ENCODE measurements at places on chromosomes 11 and 22.

DNA sequence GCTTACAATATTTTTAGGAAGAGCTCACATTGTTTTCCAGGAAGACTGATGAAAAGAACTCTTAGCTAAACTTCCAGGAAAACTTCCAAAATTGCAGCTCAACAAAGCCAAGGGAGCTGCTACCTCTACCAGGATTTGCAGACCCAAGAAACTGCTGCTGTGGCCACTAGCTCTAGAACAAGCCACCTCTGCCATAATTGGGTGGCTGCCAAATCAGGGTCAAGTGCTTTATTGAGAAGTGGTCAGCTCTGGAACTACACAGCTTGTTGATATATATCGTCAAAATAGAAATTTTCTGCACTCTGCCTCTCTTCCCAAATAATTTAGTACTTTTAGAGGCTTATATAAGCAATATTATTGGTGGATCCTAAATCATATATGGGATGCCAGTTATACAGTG is 371.8 kb upstream of the CHORDC1 start:
- ATAC-seq = no peak

- no peak for ATAC-seq
Observed at GRCh38 chr11:11659567-11660362, 38.0 kb upstream of the GALNT18 start.

GRCh38 chr11:114386131-114386530 is 14.2 kb downstream of the C11orf71 start:
- ATAC-seq = no peak

DNA sequence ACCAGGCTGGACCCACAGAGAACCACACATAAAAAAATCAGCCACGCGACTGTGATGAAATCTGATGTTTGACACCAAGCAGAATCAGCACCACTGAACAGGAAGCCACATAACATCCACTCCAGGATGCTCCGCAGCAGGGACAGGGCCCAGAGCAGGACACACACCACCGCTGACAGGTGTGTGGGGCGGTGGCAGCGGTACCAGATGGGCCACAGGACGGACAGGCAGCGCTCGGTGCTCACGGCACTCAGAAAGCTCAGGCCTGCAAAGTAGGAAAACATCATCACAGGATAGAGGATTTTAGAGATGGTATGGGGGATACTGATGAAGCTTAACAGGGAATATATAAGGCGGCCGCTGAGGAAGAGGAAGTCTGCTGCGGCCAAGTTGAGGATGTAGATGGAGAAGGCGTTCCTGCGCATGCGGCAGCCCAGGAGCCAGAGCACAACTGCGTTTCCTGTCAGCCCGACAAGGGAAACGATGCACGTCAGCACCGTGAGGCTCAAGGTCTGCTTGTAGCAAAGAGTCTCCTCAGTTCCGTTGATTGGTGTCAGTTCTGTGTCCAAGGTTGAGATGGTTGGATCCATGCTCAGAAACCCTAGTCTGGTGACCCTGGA is 4.9 kb downstream of the MRGPRX1 start:
- ATAC-seq = no peak

DNA sequence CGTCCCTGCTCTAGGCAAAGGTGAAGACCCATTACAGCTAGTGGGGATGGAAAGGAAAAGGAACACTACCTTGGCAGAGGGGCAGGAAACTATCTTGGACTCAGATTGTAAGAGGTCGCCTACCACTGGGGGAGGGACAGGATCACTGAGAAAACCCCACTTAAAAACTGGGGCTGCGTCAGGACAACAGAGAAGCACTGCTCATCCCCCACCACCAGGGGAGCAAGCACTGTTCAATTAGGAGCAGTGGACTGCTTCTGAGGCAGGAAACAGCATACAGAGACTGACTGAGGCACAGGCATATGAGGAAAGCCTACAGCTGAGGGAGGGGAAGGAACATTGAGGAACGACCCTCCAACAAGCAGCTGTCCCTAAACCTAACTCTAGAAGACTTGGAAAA is 20.8 kb upstream of the DLAT start:
- ATAC-seq = peak; percentile 62

DNA sequence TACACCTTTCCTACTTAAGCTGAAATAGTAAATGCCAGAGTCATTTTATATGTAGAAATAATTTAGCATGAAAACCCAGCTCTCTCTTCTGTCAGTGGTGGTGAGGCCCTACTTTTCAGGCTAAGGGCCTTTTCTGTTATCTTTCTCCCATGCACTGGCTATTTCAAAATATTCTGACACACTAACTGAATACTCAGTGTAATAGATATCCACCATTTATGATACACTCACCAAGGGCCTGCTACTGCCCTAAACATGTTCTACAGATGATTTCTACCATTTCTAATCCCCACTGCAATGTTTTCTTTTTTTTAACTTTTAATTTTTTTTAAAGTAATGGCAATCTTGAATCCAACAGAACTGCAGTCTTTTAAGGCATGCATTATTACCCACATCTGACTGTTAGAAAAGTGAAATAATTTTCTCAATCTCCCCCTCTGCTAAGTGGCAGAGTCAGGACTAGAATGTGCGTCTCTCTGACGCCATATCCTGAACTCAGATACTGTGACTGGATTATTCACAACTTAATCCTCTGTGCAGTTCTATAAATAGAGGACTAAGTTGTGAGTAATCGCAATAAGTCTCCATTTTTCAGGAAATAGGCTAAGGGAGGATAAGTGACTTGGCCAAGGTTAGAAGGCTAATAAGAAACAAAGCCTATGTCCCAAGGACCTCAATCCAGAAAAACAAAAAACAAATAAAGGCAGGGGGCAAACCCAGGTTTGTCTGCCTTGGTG is 44.0 kb downstream of the GRAMD1B start:
- ATAC-seq = no peak

- no peak for ATAC-seq
Observed at GRCh38 chr11:72653649-72654048, 20.6 kb downstream of the PDE2A start.

DNA sequence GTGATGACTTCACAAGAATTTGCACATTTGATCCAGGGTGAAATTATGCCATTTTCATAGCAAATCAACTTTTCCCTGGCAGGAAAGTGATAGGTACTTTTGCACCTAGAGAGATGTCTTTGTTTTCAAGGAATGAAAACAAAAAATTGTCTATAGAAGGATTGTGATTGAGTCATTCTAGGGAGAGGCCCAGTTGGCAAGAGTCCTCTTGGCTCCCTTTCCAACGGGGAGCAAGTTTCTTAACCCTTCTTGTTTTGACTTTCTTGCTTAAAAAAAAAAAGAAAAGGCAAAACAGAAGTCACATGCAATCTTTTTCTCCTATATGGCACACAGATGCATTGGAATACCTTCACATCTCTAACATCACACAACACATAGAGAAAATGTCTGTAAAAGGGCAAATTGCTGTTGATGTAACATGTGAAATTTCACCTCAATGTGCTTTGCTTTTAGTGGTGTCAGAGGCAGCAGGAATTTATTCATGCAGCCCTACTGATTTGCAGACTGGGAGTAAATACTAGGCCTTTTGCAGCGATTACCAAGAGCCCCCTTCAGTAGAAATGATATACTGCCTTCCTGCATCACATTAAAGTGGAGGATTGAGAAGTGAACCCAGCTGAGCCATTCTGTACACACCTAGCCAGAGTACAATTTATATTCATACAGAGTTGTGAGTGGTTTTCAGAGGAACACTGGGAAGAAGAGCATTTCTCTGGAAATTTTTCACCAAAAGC is 290.7 kb upstream of the MPPED2 start:
- no peak for ATAC-seq

- ATAC-seq = no peak
Observed at GRCh38 chr22:25139062-25139461, 60.6 kb upstream of the CRYBB3 start.

GRCh38 chr22:40491990-40492631 is 121.7 kb downstream of the SGSM3 start:
- ATAC-seq = peak; percentile 43

GRCh38 chr11:120511116-120511819 is at the start of gene GRIK4:
GRIK4 (plus strand) TSS chr11:120511748; CDS start chr11:120660319, 148,571 bp downstream.
- ATAC-seq = peak; percentile 88

GRCh38 chr22:45919504-45920286 is 57.3 kb downstream of the WNT7B start:
- ATAC-seq = no peak

DNA sequence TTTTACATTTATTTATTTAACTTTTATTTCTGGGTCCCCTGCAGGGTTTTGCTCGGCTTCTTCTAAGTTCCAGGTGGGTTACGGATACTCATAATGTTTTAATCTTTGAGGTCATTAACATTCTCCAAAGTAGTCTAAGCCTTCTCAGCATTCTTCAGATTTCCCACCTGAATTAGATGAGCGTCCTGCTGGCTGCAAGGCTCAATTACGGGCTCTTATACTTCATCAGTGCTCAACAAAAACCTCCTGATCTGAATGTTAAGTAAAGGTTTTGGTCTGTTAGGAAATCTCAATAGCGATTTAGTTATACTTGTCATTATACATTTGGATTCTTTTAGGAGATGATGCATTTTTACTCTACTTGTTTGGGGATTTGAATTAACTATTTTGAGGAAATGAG is 27.3 kb upstream of the NFRKB start:
- ATAC-seq = no peak

DNA sequence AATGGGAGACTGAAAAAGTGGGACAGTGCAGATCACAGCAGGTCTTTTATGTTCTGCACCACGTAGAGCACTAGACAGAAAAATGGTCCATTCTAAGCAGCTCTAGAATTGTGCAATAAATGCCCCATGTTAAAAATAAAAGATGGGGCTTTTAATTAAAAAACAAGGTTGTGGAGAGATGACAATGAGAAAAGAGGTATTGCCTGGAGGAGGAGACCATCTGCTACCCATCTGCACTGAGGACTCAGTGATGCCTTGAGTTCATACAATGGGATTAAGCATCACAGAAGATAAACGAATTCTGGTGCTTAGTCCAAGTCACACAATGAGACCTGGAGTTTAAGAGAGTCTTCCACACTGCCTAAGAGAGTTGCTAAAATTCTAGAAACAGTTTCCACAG is 73.6 kb downstream of the PAK1 start:
- no peak for ATAC-seq

- no peak for ATAC-seq
Observed at GRCh38 chr11:45145379-45146071, 914 bp upstream of the PRDM11 start.

GRCh38 chr11:131897956-131898355 is 527.5 kb downstream of the NTM start:
- no peak for ATAC-seq

- no peak for ATAC-seq
Observed at GRCh38 chr22:17891481-17892167, 117.4 kb upstream of the BID start.

- no peak for ATAC-seq
Observed at GRCh38 chr11:14577292-14577691, 57.1 kb upstream of the PSMA1 start.

DNA sequence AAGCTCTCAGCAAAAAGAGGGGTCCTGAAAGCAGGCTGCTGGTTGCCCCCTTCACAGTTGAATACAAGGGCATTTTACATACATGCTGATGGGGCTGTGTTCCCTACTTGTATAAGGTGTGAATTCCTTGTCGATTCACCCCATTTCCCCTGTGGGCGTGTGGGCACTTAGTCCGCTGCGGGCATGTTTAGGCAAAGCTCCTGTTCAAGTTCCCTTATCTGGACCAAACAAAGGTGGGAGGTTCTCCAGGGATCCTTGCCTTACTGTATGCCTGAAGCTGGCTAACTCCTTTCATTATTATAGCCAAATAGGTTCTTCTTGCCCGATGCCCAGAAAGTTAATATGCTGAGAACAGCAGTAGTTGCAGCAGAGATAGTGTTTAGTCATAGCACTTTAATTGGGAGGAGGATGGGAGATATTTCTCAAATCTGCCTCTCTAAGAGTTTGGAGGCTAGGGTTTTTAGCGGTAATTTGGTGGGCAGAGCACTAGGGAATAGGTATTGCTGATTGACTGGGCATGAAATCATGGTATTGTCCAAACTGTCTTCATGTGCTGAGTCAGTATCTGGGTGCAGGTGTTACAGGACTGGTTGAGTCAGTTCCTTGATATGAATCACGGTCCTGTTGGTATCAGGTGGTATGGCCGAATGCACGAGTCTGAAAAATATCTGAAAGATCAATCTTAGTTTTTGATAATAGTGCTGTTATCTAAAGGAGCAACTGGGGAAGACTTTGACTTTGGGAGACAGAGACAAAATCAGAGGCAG is 32.7 kb downstream of the METTL15 start:
- no peak for ATAC-seq

- no peak for ATAC-seq
Observed at GRCh38 chr11:8310743-8311298, 47.1 kb upstream of the LMO1 start.

- ATAC-seq = no peak
Observed at GRCh38 chr22:25956801-25957200, 212.5 kb upstream of the SEZ6L start.

GRCh38 chr11:28860893-28861292 is 752.7 kb downstream of the METTL15 start:
- no peak for ATAC-seq

GRCh38 chr22:50017701-50018224 is 5.2 kb upstream of the IL17REL start:
- no peak for ATAC-seq
